ENCODE measurements at places on chromosomes 7 and 10.

- DNase-seq, result peak; percentile 46
Measured at GRCh38 chr7:84191842-84192241, 2.7 kb downstream of the SEMA3A start.

DNA sequence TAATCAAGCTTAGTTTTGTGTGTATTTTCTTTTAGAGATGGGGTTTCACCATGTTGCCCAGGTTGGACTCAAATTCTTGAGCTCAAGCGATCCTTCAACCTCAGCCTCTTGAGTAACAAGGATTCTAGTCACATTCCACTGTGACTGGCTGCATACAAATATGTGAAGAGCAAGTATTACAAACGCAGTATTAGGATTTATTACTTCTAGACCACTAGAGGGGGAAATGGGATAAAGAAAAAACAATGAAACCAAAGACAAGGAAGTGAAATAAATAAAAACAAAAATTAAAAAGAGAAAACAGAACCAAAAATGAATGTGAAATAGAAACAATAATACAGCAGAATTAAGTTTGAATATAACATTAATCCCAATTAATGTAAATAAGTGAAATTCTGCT is 308.7 kb downstream of the ANKRD30A start:
- no peak for DNase-seq

GRCh38 chr7:15087771-15088170 is 185.2 kb upstream of the DGKB start:
- DNase-seq, result no peak

- no peak for DNase-seq
Measured at GRCh38 chr10:130902929-130903328, 408.6 kb downstream of the TCERG1L start.

GRCh38 chr10:101676565-101676964 is 18.4 kb downstream of the FBXW4 start:
- no peak for DNase-seq

- DNase-seq, result no peak
Measured at GRCh38 chr7:80131675-80132435, 2.8 kb upstream of the GNAI1 start.

DNA sequence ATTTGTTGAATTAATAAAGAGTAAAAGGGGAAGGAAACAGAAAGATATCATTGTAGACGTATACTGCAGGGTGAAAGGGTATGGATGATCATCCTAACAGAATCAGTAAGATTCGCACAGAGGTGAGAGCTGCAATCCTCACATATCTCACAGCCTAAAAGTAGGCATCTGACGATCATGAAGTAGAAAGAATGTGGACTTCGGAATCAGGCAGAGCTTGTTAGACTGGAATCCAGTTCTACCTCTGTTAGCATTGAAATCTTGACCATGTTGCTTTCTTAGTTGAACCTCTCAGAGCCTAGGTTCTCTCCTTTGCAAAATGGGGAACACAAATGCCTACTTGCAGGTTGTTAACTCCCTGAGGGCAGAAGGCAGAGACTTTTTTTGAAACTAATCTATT is 320.0 kb upstream of the C7orf33 start:
- no peak for DNase-seq

GRCh38 chr7:25947669-25948516 is 204.1 kb upstream of the NFE2L3 start:
- no peak for DNase-seq

DNA sequence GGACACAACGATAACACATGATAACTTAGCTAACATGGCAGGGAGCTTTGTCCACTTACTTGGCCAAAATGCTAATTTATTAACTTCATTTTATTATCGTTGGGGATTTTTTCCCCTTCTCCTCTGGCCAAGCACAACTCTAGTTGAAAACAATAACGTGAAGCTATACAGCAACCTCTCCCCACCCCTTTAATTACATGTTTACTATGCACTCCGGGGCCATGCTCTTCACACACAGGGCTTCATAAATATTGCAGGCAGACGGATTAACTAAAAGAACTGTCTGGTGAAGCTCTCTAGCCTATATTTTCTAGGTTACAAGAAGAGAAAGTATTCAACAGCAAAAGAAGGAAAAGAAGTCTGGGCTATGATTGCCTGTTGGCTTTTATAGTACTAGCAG is 51.7 kb downstream of the XRCC2 start:
- DNase-seq, result no peak

DNA sequence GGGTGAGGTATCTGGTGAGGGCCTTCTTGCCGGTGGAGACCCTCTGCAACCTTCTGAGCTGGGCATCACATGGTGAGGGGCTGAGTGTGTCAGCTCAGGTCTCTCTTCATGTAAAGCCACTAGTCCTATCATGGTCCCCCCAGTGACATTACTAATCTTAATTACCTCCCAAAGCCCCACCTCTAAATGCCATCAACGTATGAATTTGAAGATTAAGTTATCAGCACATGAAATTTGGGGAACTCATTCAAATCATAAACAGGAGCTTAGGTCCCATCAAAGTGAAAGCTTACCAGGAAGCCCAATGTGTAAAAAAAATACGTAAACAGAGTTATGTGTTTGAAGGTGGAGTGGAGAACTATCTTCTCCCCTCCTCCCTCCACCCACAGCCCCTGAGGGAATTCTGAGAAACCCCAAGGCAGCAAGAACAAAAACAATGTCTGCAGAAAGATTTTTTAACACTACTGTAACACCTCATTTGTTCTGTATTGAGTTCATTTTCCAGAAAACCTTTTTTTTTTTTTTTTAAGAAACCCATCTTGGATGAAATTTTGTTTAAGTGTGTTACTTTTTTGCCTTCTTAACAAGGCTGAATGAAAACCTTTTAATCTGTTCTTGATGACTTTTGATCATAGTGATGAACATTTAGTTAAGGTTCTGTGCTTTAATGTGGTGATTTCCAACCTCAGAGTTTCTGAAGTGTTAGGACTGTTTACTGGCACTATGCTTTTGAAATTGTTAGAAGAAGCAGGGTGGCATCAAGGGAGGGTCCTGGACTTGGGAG is 19.1 kb upstream of the PCGF5 start:
- DNase-seq, result no peak

- DNase-seq, result no peak
Measured at GRCh38 chr7:28161331-28161730, 19.3 kb downstream of the JAZF1 start.

- no peak for DNase-seq
Measured at GRCh38 chr7:157543791-157544190, 207.0 kb downstream of the DNAJB6 start.

- DNase-seq, result no peak
Measured at GRCh38 chr7:144761493-144761892, 74.4 kb downstream of the TPK1 start.

DNA sequence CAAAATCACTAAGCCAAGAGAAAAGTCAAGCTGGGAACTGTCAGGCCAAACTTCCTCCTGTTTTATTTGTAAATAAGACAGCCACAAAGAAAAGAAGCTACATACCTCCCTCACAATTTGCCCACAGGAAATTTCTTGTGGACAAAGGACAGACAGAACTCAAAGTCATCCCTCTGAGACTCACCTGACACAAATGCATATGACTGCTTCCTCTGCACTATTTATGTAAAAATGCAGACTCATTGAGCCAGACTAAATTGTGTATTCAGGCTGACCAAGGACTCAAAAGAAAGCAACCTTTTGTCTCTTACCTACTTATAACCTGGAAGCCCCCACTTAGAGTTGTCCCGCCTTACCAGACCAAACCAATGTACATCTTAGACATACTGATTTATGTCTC is 11.8 kb downstream of the TOMM7 start:
- DNase-seq, result no peak

- no peak for DNase-seq
Measured at GRCh38 chr7:120402079-120402767, 129.2 kb downstream of the KCND2 start.

GRCh38 chr10:24911029-24911428 is 41.4 kb downstream of the PRTFDC1 start:
- no peak for DNase-seq

GRCh38 chr7:31663072-31663471 is 23.9 kb upstream of the PPP1R17 start:
- no peak for DNase-seq

GRCh38 chr7:144866189-144866588 is 30.3 kb upstream of the TPK1 start:
- DNase-seq, result no peak

- DNase-seq, result no peak
Measured at GRCh38 chr7:102872460-102872859, 40.3 kb upstream of the LRRC17 start.

- peak; percentile 37 for DNase-seq
Measured at GRCh38 chr7:44914992-44915607, 29.8 kb upstream of the PURB start.

GRCh38 chr10:625751-626711 is 63.4 kb downstream of the DIP2C start:
- no peak for DNase-seq

GRCh38 chr10:70927189-70927943 is 39.0 kb upstream of the PCBD1 start:
- DNase-seq, result no peak

DNA sequence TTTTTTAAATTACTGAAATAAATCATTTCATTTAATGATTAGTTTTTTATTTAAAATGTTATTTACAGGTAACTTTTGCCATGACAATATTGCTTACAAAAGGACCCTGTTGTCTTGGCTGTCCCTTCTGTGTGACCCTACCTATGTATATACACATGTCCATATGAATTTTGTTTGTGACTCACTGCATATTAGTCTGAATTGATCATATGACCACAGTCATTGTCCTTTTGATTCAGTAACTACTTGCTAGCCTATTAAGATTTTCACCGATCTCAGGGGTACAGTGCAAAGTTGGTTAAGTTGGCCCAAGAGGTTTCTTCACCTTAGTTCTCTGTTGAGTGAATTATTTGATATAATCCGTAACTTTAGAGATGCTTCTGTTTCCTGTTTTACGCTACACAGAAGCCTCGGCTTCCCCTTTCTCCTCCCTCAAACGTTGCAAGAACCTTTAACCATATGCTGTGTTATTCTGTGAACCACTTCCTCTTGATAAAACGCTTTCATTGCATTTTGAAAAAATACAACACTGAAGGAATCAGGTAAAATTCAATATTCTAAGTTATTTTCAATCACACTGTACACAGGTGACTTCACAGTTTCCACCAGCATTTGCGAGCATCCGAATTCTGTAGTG is 43.9 kb downstream of the APBB1IP start:
- DNase-seq, result no peak

DNA sequence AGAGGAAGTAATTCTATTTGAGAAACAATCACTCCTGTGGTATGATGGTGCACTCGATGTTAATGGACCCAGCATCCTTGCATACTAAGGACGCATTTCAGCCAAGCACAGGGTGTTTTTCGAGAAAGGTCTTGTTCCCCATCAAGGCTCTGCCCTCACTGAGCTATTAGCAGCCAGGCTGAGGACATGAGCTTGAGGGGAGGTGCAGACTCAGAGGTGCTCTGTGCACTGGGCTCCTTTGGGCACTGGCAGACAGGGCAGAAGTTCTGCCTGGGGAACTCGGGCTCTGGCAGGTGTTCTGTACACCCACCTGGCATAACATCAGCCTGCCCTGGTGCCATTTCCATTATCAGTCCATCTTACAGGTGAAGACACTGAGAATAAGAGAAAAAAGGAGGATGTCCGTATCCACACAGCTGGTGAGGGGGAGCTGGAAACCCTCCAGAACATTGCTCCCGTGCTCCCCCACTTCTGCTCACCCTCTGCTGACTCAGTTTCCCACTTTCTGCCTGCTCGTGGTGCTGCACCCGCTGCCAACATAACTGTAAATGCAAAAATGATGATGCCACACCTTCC is 92.7 kb upstream of the RET start:
- DNase-seq, result no peak

DNA sequence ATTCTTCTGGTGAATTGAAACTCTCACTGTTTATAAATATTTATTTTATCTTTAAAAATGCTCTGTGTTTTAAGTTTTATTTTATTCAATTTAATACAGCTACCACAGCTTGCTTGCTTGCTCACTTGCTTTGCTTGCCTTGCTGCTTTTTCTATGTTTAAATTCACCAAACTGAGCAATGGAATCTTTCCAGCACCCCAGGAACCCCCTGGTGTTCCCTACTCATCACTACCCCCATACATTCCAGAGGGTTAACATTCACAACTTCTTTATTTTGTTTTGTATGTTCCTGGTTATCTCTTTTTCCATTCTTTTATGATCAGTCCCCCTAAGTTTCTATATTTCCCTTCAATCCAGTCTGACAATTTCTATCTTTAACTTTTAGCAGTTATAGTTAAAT is 166.5 kb upstream of the COL1A2 start:
- DNase-seq, result no peak

GRCh38 chr10:133420579-133420978 is 3.8 kb downstream of the SPRN start:
- no peak for DNase-seq

DNA sequence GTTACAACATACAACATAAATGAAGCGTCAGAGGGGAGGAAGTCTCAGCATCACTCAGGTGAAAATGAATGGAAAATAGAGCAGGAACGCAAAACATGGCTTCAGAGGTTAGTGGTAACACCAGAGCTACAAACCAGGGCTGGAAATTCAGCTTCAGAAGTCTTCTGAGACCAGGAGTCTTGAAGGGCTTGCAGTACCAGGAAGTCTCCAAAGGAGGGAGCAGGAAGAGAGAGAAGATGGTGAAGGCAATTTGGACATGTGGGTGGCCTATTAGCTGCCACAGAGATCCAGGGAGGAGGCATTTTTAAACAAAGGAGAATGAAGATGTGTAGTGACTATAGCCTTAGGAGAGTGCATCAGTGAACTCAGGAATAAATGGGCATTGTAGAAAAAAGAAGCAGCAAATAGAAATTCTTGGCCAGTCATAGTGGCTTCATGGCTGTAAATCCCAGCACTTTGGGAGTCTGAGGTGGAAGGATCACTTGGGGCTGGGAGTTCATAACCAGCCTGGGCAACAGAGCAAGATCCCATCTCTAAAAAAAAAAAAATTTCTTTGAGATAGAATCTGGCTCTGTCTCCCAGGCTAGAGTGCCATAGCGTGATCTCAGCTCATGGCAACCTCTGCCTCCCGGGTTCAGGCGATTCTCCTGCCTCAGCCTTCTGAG is 9.3 kb upstream of the TET1 start:
- peak; percentile 85 for DNase-seq

- DNase-seq, result peak; percentile 60
Measured at GRCh38 chr10:62081341-62082270, 180.1 kb downstream of the ARID5B start.

DNA sequence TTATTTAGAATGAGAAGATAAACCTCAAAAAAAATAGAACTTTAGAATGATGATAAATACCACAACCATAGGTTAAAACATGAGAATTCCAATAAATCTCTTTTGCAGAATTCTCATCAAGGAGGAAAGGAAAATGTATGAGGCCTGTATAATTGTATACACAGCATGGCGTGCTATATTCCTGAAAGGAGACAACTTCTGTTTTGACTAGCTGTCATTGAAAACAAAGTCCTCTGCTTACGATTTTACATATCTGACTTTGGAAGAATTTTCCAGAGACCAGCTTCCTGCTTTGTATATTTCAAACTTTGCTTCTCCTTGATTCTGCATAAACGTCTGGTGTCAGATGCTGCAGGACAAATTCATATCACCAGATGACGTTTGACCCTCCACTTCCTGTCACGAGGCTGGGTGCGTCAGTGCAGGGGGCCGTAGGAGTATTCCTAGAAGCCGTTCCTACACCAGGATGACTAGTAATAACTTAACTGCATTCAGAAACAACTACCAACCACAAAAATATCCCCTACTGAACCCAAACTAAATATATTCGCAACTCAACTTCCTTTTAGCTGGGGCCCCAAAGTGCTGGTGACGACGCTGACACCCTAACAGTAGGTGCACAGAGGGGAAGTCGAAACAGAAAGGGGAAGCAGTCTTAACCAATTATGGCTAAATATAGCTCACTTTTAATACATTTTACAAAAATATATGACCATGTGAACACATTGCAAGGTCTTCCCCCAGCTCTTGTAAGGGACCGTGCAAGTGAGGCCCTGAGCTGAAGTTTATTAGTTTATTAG is 178.6 kb upstream of the INHBA start:
- no peak for DNase-seq

All from lung (tissue), 17 donors.